Thymus (tissue), 14 donors: ENCODE measurements at places on chromosomes 6 and 20. TPM values are rescaled to one million over a fixed set of nuclear protein-coding genes. Genes with fewer than 3 reads are reported as not detected.
A peak's percentile ranks its signal among the peaks of the same experiment; 100 is the strongest.

- DNase-seq: no peak
These were observed 435 bp downstream of the CENPB start for GRCh38 chr20:3786126-3786484.

GRCh38 chr6:125212377-125212776 lies 58.8 kb downstream of the TPD52L1 start:
- no peak for DNase-seq

Gene BHLHE23
- polyA plus RNA-seq: 0.37 TPM

Gene ASIP
- 1.8 TPM for polyA plus RNA-seq

DNA sequence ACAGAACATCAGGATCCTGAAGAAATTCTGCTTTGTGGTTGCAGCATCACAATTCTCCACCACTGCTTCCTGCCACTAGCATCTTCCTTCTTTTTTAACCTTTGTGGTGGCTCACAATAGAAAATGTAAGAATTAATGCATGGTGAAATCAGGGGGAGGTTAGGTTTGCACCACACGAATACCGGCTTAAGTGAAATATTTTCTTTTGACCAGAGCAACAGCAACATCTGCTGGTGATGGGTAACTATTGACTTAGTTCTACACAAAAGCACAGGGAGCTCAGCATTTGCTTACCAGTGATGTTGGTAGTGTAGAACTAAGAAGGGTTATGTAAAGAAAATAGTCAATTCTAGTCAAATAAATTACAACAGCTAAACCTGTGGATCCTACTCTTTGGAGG lies 280.5 kb downstream of the SYNE1 start:
- DNase-seq: peak; percentile 17

DNA sequence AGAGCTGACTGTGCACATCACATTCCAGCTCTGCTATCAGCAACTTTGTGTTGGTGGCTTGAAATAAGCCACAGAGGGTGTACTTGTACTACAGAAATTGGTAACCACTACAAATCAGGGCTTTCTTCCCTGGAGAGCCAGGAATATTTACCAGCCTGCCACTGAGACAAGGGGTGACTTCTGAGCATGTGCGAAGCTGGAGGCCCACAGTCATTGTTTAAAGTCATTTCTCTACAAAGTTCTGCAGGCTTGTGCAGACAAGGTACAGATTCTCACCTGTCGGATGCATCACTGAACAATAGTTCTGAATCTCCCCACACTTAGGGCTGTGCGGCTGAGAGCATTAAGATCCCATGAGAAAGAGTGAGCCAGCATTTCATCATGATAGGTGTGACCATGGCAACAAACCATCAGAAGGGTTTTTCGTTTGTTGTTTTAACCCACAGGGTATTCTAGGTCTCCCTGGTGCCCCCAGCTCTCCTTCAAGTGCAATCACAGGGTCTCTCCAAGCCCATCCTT lies 292.8 kb downstream of the CDC5L start:
- DNase-seq: no peak

Gene CYP39A1
- 1.2 TPM for polyA plus RNA-seq

DNA sequence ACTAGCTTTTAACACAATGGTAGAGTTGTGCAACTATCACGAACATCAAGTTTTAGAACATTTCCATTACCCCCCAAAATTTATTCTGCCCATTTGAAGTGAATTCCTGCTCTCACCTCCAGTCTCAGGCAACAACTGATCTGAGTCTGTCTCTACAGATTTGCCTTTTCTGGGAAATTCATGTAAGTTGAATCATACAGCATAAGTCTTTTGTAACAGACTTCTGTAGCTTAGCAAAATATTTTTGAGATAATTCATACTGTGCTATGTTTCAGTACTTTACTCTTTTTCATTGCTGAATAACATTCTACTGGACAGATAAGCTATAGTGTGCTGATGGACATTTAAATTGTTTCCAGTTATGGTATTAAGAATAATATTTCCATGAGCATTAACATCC lies 447.3 kb upstream of the GJE1 start:
- no peak for DNase-seq
